NCI-H226 (cell line): ENCODE measurements at places on chromosomes 16 and 17.
A peak's percentile ranks its signal among the peaks of the same experiment; 100 is the strongest.

- DNase-seq: no peak
Measured at GRCh38 chr17:76459674-76460073, 6.7 kb upstream of the UBE2O start.

DNA sequence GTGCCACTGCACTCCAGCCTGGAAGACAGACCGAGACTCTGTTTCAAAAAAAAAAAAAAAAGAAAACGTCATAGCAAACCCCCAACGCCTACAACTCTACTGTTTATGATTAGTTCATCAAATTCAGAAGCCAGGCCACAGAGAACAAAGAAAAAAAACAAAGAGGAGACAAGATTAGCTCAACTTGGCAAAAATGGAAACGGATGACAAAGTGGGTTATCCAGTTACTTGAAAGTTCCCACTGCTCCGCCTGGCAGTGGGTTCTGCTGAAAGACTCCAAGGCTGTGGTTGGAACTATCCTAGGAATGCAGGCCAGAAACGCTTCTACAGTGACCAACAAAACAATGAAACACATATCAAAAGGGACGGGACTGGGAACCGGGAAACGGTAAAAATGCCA is 53.1 kb downstream of the MRM3 start:
- peak; percentile 68 for DNase-seq

- DNase-seq: no peak
Measured at GRCh38 chr17:33684735-33685134, 391.6 kb upstream of the ASIC2 start.

- peak; percentile 65 for DNase-seq
Measured at GRCh38 chr17:2264067-2264860, 39.3 kb downstream of the SMG6 start.

GRCh38 chr16:85083051-85083639 is 29.1 kb downstream of the CIBAR2 start:
- DNase-seq: no peak
